ENCODE measurements at places on chromosomes 7 and 10.

DNA sequence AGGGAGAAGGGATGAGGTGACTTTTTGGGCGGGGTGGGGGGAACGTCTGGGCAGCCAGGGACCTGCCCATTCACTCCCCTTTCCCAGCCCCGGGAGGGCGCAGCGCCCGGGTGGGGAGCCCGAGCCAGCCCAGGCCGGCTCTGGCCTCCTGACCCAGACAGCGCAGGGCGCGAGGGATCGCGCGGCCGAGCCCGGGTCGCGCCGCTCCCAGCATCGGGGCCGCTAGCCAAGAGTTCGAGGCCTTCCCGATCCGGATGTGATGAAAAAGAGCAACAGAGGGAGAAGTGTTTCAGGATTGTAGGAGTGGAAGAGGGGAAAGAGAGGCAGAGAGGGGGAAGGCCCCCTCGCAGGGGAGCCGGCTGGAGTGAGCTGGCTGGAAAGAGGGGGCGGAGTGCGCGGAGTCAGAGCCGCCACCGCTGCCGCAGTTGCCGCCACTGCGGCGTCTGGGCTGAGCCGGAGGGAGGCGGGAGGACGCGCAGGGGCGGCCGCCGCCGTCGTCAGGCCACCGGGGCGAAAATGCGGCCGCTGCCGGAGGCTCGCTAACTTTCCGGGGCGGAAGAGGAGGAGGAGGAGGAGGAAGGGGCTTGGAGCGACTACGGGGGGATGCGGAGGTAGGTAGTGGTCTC, at the start of gene MDFIC:
MDFIC (plus strand) TSS at position 69 of the 626 bp plus-strand sequence. CDS start 940 bp downstream, outside the sequence.
- peak; percentile 47 for DNase-seq
- H3K4me3 ChIP-seq = peak within 1 kb of the TSS; percentile 96
- H3K27ac ChIP-seq = peak within 1 kb of the TSS; percentile 58
- H3K27me3 ChIP-seq = no peaks in the 10 kb centered on the region

DNA sequence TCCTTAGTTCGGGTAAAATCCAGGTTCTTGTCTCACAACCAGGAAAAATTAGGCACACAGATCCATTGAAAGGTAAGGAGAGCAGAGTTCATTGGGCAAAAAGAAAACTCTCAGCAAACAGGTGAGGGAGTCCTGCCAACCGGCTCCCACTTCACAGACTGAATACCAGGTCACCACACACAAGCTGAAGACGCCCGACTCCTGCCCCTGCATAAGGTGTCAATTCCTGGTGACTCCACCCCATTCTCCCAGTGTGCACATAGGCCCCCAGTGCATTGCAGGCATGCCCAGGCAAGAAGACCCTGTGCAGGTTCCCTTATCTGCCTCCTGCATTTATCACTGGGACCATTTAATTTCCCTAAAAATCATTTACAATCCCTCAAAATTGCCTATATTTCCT, 354.6 kb downstream of the LRRTM3 start:
- no peaks in the 10 kb centered on the region for H3K36me3 ChIP-seq
- no peak overlapping the region for H3K4me3 ChIP-seq
- H3K27me3 ChIP-seq = no peaks in the 10 kb centered on the region
- H3K4me1 ChIP-seq = no peaks in the 10 kb centered on the region
- H3K27ac ChIP-seq = no peak overlapping the region

GRCh38 chr10:103543617-103544525, 50.4 kb downstream of the NEURL1 start:
- peaks cover 4% of the 10 kb centered on the region for H3K4me1 ChIP-seq
- no peak for DNase-seq
- H3K27me3 ChIP-seq = peaks cover 5% of the 10 kb centered on the region
- H3K36me3 ChIP-seq = no peaks in the 10 kb centered on the region

DNA sequence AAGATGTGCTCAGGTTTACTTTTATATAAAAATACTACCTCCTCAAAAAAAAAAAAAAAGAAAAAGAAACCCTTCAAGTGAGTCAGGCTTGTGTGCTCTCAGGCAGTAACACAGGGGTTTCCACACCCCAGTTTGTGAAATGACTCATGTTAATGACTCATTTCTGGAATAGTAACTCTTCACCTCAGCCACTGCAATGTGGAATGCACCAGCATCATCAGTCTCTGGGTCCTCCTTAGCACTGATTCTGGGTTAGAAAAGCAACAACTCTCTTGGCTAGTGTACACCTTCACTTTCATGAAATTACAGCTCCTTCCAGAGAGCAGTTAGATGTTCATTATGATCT, 110.6 kb downstream of the EMX2 start:
- H3K27me3 ChIP-seq = no peaks in the 10 kb centered on the region
- H3K27ac ChIP-seq = no peak overlapping the region
- H3K36me3 ChIP-seq = no peaks in the 10 kb centered on the region
- H3K4me1 ChIP-seq = no peaks in the 10 kb centered on the region
- peak; percentile 18 for DNase-seq

DNA sequence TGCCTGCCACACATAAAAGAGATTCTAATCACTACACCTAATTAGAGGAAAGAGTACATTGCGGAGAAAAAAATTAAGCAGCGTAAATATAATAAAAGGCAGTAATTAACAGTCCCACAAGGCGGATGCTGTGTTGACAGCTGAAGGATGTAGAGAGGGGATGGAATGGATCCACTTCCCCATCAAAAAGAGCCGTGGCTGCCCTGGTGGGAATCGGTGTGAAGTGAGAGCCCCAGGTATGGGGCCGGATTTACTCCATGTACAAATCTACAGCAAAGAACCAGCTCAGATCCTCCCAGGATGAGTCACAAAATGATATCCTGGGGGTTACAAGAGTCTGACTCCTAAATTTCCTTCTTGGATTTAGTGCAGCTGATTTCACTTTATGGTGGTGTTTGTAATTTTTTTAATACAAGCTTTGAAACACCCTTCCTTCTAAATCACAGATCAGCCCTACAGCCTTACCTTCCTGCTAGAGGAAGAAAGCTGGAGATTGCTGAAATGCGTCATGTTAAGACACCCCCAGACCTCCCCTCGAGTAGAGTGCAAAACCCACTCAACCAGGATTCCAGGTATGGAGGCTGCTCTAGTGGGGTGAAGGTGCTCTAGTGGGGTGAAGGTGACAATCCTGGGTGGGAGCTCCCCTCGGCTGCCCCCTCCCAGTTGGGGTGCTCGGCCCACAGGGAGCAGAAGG, 398.4 kb downstream of the PLXNA4 start:
- no peak overlapping the region for H3K4me3 ChIP-seq
- H3K36me3 ChIP-seq = peaks cover 47% of the 10 kb centered on the region
- H3K4me1 ChIP-seq = no peaks in the 10 kb centered on the region
- no peak for DNase-seq
- H3K27ac ChIP-seq = no peak overlapping the region
- H3K27me3 ChIP-seq = no peaks in the 10 kb centered on the region
